ENCODE measurements at places on chromosomes 16 and 17.

DNA sequence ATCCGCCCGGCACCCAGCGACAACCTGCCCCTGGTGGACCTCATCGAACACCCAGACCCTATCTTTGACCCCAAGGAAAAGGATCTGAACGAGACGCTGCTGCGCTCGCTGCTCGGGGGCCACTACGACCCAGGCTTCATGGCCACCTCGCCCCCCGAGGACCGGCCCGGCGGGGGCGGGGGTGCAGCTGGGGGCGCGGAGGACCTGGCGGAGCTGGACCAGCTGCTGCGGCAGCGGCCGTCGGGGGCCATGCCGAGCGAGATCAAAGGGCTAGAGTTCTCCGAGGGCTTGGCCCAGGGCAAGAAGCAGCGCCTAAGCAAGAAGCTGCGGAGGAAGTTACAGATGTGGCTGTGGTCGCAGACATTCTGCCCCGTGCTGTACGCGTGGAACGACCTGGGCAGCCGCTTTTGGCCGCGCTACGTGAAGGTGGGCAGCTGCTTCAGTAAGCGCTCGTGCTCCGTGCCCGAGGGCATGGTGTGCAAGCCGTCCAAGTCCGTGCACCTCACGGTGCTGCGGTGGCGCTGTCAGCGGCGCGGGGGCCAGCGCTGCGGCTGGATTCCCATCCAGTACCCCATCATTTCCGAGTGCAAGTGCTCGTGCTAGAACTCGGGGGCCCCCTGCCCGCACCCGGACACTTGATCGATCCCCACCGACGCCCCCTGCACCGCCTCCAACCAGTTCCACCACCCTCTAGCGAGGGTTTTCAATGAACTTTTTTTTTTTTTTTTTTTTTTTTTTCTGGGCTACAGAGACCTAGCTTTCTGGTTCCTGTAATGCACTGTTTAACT is 1.0 kb downstream of the NOG start:
- DNase-seq: peak; percentile 11

DNA sequence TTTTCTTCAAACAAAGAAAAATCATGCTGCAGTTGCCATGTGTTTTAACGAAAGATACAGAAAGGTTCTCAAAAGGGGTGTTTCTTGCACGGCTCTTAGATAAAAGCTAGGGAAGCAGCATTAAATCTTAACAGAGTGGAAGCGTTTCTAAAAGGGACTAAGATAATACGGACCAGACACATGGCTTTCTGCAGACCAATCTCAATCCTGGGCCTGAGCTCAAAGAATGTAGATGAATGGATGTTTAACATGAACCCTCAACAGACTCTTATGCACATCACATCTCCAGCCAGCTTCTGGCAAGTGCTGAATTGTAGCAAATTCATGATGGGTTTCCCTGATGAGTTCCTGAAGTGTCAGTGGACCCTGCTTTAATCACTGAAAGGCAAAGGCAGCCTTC is 80.2 kb upstream of the COX10 start:
- no peak for DNase-seq

- DNase-seq: no peak
Measured at GRCh38 chr16:81005610-81006161, 999 bp downstream of the CMC2 start.

GRCh38 chr16:69936252-69936651 is 14.9 kb upstream of the CLEC18A start:
- DNase-seq: no peak

- no peak for DNase-seq
Measured at GRCh38 chr16:25575363-25575762, 116.4 kb upstream of the HS3ST4 start.

GRCh38 chr17:65662196-65662595 is 100.7 kb upstream of the AXIN2 start:
- DNase-seq: no peak

DNA sequence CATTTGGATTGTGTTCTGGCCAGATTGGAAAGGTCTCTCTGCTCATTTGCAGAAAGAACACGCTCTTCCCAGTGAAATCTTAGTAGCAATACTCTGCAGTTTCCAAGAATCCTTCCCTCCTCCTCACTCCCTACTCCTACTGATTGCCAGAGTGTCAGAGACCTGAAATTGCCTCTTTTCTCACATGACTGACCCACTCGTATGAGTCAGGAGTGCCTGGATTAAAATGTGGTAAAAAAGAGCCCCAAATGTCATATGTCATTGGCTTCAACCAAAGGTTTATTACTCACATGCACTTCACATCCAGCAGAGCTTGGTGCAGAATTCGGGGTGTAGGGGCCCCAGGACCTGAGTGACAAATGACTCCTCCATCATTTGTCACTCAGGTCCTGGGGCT is 39.7 kb upstream of the IRX3 start:
- DNase-seq: no peak
